ENCODE measurements at places on chromosomes 7 and 10. TPM values are rescaled to one million over a fixed set of nuclear protein-coding genes. Genes with fewer than 3 reads are reported as not detected.
A peak's percentile ranks its signal among the peaks of the same experiment; 100 is the strongest.

- no peaks in the 10 kb centered on the region for H3K36me3 ChIP-seq
- H3K4me3 ChIP-seq, result no peak overlapping the region
- H3K4me1 ChIP-seq, result peaks cover 49% of the 10 kb centered on the region
Observed at GRCh38 chr7:29109899-29110298, 36.4 kb downstream of the CPVL start.

DNA sequence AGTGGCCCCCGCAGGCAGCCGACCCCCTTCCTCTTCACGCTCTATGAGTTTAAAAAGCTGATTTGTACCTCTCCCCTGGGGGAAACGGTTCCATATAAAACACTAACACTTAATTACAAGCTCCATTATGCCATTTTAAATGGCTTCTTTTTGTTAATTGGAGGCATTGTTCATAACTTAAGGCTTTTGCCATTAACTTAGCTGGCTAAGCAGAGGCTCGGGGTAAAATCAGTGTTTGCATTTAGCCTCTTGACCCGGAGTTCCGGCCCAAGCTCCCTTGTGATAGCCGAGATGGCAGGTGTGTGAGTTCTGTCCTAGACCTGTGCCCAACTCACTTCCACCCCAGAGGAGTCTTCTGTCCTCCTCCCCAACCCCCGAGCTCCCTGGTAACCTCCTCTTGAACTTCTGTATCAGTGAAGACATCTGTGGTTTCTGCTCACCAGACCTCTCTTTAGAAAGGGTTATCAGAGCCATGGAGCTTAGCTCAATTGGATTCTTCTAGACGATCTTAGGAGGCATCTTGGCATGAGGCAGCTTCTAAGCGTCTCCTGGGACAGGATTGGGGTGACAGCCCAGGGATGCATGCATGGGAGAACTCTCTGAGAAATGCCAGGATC, 34.2 kb upstream of the SH2B2 start:
- no peaks in the 10 kb centered on the region for H3K36me3 ChIP-seq
- no peaks in the 10 kb centered on the region for H3K4me1 ChIP-seq
- no peaks in the 10 kb centered on the region for H3K27me3 ChIP-seq

GRCh38 chr7:14000247-14000646, 10.8 kb upstream of the ETV1 start:
- peak; percentile 12 for DNase-seq
- no peak overlapping the region for H3K4me3 ChIP-seq
- no peak overlapping the region for H3K27ac ChIP-seq
- no peaks in the 10 kb centered on the region for H3K36me3 ChIP-seq

DNA sequence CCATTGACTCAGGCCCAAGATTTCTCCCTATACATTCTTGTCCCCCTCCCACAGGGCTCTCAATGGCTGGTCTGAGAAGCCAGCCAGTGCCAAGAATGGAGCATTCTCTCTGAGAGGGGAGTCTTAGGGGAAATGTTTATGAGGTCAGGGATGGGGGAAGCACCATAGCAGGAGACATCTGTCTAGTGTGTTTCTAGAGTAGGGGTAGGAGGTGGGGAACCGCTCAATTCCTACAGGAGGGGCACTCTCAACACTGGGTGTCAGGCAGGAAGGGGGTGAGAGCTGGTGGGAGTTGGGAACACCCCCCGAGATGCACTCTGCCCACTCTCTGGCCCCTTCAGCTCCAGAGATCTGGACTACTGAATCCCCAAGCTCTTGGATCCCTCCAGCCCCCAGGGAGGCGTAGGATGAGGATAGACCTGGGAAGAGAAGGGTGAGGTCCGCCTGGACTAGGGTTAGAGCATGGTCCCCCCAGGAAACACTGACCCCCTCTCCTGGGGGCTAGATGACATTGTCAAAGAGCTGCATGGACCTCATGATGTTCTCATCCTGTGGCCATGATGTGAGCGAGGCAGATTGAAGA, 8.7 kb upstream of the OGA start:
- peaks cover 10% of the 10 kb centered on the region for H3K4me1 ChIP-seq
- H3K27ac ChIP-seq, result no peak overlapping the region
- DNase-seq, result no peak

DNA sequence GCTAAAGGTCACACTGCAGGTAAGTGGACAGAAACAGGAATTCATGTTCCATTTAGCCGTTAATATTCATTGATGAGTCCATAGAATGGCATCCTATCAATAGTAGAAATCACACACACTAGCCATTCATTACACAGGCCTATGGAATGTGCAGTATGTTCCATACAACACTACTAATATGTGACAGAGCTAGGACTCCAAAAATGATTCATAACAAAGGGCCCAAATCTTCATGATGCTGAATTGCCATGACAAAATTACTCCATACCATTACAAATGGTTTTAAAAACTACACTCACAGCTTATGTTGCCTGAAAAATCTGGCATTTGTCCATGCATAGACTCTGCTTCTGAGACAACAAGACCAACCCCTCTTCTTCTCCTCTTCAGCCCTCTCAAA, 549.1 kb downstream of the XPNPEP1 start:
- no peak overlapping the region for H3K4me3 ChIP-seq
- no peak for DNase-seq
- H3K27ac ChIP-seq, result no peak overlapping the region
- H3K36me3 ChIP-seq, result no peaks in the 10 kb centered on the region
- no peaks in the 10 kb centered on the region for H3K4me1 ChIP-seq

DNA sequence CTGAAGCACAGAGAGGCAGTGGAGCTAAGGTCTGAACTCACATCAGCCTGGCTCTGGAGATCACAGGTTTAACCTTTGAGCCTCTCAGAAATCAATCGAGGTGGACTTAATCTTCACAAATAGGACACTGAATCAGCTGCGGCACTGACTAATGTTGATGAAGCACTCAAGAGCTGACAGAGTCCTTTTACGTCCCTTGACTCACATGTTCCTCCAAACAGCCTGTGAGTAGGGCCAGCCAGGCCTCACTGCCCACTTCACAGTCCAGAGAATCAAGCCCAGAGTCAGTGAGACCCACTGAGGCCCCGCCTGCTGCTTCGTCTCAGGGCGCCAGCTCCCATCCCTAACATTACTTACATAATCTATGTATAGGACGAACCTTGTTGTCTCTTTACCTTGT, 63.1 kb downstream of the TNS3 start:
- H3K4me1 ChIP-seq, result peaks cover 8% of the 10 kb centered on the region
- peaks cover 18% of the 10 kb centered on the region for H3K36me3 ChIP-seq
- no peak overlapping the region for H3K4me3 ChIP-seq
- H3K27ac ChIP-seq, result no peak overlapping the region
- H3K27me3 ChIP-seq, result no peaks in the 10 kb centered on the region

GRID2IP gene
- total RNA-seq, result 1.4 TPM

DNA sequence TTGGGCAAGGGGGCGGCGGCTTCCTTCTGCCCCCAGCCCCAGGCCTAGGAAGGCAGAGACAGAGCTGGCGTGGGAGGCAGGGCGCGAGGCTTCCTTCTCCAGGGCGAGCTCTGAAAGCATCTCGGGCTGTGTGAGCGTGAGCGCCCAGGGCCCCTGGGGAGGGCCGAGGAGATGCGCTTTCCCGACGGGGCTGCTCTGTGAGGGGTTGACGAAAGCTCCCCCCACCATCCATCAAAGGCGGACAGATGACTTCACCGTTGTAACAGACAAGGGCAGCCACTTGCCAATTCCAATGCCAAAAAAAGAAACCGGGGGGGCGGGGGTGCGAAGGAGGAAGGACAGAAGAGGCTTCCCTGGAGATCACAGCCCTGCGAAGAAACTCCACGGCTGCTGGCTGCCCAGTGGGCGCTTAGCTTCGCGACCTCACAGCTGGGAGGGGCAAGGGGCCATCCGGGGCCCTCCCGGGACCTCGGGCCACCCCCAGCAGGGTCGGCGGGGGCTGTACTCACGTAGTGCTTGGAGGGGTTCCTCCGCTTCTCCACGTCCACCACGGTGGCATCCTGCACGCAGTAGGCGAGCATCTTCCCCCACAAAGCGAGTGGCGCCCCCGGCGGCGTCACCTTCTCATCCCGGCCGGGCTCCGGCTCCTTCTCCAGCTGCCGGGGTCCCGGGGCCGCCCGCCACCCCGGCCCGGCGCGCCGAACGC, 537 bp downstream of the SH3PXD2A start:
- peaks cover 58% of the 10 kb centered on the region for H3K27me3 ChIP-seq
- no peaks in the 10 kb centered on the region for H3K36me3 ChIP-seq
- peak overlapping the region; percentile 64 for H3K4me3 ChIP-seq
- H3K4me1 ChIP-seq, result peaks cover 8% of the 10 kb centered on the region
- no peak overlapping the region for H3K27ac ChIP-seq

DNA sequence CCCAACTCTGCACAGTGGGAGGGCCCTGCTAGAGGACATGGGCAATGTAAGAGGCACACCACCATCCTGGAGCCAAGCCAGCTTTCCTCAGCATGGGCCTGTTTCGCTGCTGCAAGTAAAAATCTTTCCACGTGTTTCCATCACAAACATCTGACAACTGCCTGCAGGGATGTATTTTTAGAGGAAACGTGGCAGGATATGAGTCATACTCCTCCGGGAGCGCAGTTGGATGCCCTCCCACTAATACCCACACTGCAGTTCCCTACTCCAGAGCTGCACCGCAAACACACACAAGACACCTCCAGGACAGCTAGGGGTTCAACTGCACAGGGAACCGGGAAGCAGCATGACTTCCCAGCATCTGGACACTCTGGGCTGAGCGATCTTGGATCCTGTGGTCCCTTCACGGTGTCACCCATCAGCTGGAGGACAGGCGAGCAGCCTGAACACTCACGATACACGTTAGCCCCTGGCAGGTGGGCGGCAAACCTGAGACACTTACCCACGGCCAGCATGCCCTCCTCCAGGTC, 26.1 kb downstream of the PLAC9 start:
- H3K27me3 ChIP-seq, result no peaks in the 10 kb centered on the region
- peaks cover 100% of the 10 kb centered on the region for H3K36me3 ChIP-seq
- peaks cover 79% of the 10 kb centered on the region for H3K4me1 ChIP-seq
- peak; percentile 83 for DNase-seq

DNA sequence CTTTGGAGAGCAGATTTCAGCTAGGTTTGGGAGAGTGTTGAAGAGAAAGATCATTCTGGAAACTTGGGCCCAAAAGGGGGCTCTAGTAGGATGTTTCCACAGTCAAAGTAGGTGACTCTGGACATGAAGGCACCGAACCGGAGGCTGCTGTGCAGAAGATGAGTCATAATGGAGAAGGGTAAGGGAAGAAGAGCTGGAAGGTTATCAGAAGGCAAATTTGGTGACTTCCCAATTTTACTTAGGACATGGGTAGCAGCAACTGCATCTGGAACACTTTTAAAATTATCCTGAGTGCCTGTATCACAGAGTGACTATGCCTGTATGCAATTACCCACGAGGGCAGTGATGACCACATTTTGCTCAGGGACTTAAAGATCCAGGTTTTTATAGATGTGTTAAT, 38.8 kb downstream of the PIK3AP1 start:
- H3K27me3 ChIP-seq, result no peaks in the 10 kb centered on the region
- no peak overlapping the region for H3K4me3 ChIP-seq
- DNase-seq, result no peak
- peak overlapping the region; percentile 25 for H3K27ac ChIP-seq

DYNC1I1 gene
- 0.73 TPM for total RNA-seq

CAPZA2 gene
- 209 TPM for total RNA-seq

CALML5 gene
- not detected for total RNA-seq

ATP5MK gene
- 203 TPM for total RNA-seq

DNAH11 gene
- 1.9 TPM for total RNA-seq

GRCh38 chr7:127850195-127850594, 181.0 kb downstream of the LRRC4 start:
- DNase-seq, result no peak
- H3K4me1 ChIP-seq, result peaks cover 8% of the 10 kb centered on the region

DNA sequence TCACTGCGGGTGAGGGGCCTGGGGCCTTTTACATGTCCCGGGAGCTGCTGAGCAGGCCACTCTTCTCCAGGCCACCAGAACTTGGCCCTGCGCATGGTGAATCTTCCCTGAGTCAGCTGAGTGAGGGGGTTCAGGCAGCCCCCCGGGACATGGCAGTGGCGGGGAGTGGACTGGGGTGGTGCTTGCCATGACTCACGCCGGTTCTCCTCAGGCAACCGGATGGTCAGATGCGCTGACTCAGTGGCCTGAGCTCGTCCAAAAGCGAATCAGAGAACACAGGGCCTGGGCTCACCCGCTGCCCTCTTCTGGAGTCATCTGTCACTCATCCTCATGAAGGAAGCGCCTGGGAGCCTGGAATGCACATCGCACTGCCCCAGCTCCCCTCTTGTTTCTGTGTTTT, 33.5 kb downstream of the HTRA1 start:
- no peak overlapping the region for H3K27ac ChIP-seq
- no peak overlapping the region for H3K4me3 ChIP-seq
- no peaks in the 10 kb centered on the region for H3K36me3 ChIP-seq

BMS1 gene
- 25.9 TPM for total RNA-seq

- peaks cover 45% of the 10 kb centered on the region for H3K27me3 ChIP-seq
- H3K4me3 ChIP-seq, result peak overlapping the region; percentile 13
- H3K36me3 ChIP-seq, result no peaks in the 10 kb centered on the region
- H3K27ac ChIP-seq, result no peak overlapping the region
Observed at GRCh38 chr7:30983914-30984247, 20.1 kb downstream of the GHRHR start.

ZNF679 gene
- total RNA-seq, result not detected

- peaks cover 31% of the 10 kb centered on the region for H3K4me1 ChIP-seq
- H3K27ac ChIP-seq, result peak overlapping the region; percentile 29
- H3K36me3 ChIP-seq, result peaks cover 19% of the 10 kb centered on the region
- H3K4me3 ChIP-seq, result no peak overlapping the region
- DNase-seq, result peak; percentile 87
Observed at GRCh38 chr7:22559829-22560489, 60.0 kb upstream of the STEAP1B start.

DNA sequence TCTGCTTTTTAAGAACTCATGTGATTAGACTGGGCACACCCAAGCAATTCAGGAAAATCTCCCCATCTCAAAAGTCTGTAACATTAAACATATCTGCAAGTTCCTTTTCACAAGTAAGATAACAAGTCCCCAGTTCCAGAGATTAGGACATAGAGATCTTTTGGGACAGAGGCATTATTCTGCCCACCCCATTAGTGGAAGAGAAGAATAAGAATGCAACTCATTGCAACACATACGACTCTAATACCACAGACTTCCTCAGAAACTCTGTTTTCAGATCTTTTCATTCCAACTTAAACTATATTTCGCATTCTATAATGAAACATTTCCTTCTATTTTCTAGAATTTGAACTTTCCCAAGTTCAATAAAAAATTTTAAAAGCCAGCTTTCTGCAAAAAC, 137.7 kb downstream of the SEMA3C start:
- H3K27me3 ChIP-seq, result no peaks in the 10 kb centered on the region
- H3K4me1 ChIP-seq, result peaks cover 15% of the 10 kb centered on the region
- H3K36me3 ChIP-seq, result peaks cover 8% of the 10 kb centered on the region

GJD4 gene
- not detected for total RNA-seq

DNA sequence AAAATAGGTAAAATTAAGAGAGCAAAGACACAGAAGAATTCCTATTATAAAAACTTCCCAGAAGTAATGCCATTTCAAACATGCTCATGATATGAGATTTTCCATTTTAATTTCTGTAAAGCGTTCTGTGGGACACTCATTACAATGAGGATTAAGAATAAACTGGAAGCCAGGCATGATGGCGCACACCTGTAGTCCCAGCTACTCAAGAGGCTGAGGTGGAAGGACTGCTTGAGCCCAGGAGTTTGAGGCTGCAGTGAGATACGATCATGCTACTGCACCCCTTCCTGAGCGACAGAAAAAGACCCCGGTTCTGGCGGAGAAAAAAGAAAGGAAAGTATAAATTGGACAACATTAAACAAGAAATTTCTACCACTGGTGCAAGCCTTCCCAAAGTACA, 1.5 kb downstream of the DNA2 start:
- H3K4me1 ChIP-seq, result peaks cover 9% of the 10 kb centered on the region
- peak overlapping the region; percentile 80 for H3K27ac ChIP-seq
- no peaks in the 10 kb centered on the region for H3K27me3 ChIP-seq
- H3K4me3 ChIP-seq, result peak overlapping the region; percentile 94
- H3K36me3 ChIP-seq, result peaks cover 78% of the 10 kb centered on the region
- no peak for DNase-seq

ACTL6B gene
- total RNA-seq, result not detected
